ENCODE measurements at places on chromosomes 3 and 15.

- no peak for DNase-seq
Measured at GRCh38 chr3:33046521-33046920, 50.4 kb downstream of the GLB1 start.

GRCh38 chr15:41115652-41116115, 396 bp downstream of the INO80 start:
- peak; percentile 81 for DNase-seq

- DNase-seq = no peak
Measured at GRCh38 chr15:89150287-89150686, 62.0 kb downstream of the ABHD2 start.

GRCh38 chr3:125349556-125350165, 25.5 kb downstream of the ZNF148 start:
- DNase-seq = no peak

GRCh38 chr3:12224181-12225147, 64.4 kb upstream of the PPARG start:
- no peak for DNase-seq

DNA sequence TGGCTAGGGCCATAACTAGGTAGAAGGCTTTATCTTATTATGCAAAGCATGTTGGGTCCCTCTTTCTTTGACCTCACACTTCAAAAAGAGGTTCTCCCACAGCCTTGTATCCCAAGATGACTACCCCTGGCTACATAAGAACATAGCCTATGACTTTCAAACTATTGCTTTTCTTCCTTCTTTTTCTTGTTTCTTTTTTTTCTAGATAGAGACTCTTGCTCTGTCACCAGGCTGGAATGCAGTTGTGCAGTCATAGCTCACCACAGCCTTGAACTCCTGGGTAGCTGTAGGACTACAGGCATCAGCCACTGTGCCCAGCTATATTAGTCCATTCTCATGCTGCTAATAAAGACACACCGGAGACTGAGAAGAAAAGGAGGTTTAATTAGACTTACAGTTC, 47.2 kb downstream of the DIPK2A start:
- DNase-seq = no peak

- DNase-seq = peak; percentile 58
Measured at GRCh38 chr3:42080453-42080872, 10.7 kb upstream of the TRAK1 start.

- no peak for DNase-seq
Measured at GRCh38 chr3:181756645-181757297, 45.0 kb downstream of the SOX2 start.

DNA sequence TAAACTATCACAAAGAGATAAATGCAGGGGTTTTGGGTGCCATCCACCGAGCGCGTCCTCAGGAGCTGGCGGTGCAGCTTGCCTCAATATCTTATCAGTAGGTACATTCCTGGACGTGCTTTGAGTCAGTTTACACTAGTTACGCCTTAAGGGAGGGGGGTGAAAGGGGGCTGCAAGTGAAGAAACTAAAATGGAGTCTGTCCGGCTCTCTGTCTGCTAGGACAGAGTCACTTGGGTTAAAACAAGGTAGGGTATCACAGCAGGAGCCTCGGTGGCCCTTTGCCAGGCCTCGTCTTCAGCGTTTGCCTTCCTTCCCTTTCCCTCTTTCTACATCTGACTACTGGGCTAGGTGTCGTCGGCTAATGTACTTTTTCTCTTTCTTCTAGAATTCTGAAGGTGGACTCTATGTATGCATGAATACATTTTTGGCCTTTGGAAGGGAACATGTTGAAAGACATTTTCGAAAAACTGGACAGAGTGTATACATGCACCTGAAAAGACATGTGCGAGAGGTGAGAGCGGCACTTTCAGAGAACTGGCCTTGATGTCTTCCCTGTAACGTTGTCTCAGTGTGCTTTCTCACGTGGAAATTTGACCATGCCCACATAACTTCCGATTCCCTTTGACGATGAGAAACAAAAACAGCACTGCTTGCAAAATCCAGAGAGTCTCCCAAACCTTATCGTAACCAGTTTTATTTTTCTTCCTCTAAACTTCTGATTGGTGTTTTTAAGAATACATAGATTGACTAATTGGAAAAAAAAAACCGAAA, 28.8 kb downstream of the USP13 start:
- no peak for DNase-seq

DNA sequence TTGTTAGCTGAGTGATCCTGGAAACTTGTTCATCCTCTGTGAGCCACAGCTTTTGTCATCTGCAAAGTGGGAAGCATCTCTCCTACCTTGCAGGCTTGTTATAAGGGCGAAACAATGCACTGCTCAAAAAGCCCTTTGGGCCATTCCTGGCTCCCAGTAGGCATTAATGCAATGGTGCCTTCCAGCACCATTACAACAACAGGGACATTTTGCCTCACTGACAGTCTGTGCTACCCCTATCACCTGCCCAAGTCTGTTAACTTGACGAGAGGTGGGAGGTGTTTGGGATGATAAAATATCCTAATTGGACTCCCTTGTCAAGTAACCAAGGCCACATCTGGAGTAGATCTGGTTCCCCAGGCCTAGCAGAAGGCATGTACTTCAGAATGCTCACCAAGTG, 44.2 kb downstream of the ZDHHC3 start:
- DNase-seq = no peak

DNA sequence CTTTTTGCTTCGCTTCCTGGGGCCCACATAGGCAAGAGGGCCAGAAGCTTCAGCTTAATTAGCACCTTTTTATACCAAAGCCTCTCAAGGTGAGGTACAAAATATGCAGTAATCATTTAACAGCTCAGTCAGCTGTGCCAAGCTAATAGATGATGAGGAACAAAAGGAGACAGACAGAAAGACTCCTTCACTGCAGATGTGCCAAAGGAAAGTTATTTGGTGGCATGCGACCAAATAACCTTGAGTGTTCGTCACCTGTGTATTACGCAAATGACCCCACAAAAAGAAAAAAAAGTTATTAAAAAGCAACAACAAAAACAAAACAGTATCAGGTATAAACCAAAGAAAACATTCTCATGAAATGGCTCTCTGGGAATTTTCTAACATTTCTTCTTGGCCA, 325.8 kb upstream of the IGF1R start:
- DNase-seq = no peak

GRCh38 chr15:75455982-75456531, 4.6 kb upstream of the SIN3A start:
- DNase-seq = peak; percentile 67

- DNase-seq = no peak
Measured at GRCh38 chr3:4982773-4983738, 3.8 kb downstream of the BHLHE40 start.

DNA sequence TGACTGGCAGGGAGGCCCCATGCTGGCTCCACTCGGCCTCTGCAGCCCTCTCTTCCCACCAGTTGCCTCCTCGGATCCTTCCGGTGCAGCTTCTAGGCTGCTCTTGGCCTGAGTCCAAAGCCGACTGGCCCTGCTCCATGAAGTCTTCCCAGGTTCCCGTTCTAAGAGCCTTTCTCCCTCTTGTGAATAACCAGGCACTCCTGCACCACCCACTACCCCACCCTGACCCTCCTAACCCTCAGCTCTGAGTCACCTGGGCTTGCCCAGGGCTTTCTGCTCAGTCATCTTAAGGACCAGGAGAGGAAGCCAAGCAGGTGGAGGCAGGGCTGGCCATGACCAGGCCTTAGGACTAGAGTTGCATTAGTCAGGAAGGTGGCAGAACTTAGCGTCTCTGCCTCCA, 28.1 kb upstream of the CNBP start:
- DNase-seq = no peak

DNA sequence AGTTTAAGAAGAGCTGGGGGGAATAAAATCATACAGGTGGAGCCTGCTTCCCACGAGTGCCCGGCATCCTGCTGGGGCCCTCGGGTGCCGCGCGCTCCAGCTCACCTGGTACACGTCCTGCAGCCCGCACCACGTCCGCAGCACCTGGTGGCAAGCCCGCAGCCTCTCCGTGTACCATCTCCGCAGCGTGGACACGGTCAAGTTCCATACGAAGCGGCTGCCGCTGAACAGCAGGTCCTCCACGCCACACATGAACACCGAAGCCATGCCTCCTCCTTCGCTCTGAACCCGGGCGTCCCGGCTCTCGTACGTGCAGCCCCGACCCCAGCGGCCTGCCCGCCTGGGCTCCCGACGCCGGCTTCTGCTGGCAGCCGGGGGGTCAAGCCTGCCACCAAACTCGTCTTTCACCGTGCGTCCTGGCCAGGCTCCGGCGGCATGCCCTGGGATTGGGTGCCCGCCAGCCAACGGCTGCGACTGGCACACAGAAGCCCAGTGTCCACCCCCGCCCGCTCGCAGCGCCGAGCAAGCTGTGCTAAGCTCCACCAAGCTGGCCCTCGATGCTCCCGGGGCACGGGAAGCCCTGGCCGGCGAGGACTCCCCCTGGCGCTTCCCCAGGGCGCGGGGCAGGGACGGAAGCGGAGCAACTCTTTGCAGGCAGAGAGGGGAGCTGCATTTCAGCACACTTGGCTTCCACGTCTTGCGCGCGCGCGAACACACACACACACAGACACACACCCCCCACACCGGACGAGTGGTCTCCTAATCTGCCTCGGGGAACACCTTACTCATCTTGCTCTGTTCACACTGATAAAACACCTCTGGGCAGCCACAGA, at the start of gene FRMD4B:
Gene FRMD4B, minus strand, starts transcription at position 366 of the 833 bp plus-strand sequence. Its CDS starts 99 bp downstream, at position 267.
- peak; percentile 60 for DNase-seq

GRCh38 chr3:124209426-124209825, 217.5 kb upstream of the ROPN1 start:
- DNase-seq = no peak

DNA sequence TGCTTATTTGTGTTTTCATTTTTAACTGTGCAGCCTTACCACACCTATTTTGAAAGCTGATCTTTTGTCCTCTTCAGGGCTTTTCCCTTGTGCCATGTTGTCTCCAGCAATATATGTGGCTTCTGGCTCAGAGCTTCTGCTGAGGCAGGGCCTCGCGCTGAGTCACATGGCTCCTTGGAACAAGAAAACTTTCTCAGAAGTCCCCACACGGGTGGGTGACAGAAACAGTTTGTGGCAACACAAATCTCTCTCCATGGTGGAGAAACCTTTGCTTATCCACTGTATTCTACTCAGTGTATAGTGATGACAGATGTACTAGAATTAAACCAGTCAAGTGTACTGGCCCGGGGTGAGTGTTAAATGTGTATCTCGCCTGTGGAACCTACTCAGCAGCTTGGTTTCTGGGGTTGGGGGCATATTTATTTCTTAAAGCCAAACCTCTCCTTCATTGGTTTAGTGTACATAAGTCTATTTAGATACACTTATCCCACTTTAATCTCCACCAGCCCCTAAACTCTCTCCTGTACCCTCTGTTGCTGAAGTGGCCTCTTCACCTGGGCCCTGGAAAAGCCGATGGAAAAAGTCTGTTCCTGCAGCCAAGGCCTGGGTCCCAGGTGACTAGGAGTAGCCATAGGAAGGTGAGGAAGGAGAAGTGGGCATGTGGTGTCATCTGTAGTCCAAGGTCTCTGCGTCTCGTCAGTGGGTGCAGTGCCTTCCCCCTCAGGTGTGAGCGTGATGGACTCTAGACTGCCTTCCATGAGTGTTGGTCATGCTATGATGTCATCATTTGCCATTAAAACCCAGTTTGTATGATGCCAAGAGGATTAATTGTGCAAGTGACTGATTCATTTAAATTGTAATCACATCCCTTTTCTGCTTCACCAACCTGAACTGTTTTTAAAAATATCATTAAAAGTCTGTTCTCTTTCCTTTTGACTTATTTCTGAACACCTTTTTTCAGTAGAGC, 3.2 kb upstream of the FBXL22 start:
- no peak for DNase-seq

DNA sequence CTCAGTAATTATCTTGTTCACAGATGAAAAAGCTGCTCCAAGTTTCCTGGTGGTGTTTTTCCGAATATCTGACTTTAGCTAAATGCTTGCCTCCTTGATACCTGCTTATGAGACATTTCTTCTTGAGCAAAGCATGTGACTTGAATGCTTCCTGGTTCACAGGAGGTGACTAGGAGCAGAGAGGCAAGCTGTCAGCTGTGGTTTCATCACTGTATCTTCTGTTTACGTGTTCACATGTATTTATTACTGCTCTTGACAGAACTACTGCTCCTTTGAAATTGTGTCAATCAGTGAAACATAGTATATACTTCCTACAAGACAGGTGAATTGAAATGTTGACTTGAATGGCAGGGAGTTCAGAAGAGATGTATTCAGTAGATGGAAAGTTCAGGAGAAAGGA, 8.9 kb upstream of the SPPL2A start:
- peak; percentile 24 for DNase-seq

Measured in hematopoietic multipotent progenitor cell treated with erythropoietin and hydrocortisone succinate and interleukin-3 and kit ligand, for 6 days (in vitro differentiated cells).